NCI-H1436 treated with DMSO at 0.1 percent for 48 hours (cell line): ENCODE measurements at places on chromosomes 5 and 9.

DNA sequence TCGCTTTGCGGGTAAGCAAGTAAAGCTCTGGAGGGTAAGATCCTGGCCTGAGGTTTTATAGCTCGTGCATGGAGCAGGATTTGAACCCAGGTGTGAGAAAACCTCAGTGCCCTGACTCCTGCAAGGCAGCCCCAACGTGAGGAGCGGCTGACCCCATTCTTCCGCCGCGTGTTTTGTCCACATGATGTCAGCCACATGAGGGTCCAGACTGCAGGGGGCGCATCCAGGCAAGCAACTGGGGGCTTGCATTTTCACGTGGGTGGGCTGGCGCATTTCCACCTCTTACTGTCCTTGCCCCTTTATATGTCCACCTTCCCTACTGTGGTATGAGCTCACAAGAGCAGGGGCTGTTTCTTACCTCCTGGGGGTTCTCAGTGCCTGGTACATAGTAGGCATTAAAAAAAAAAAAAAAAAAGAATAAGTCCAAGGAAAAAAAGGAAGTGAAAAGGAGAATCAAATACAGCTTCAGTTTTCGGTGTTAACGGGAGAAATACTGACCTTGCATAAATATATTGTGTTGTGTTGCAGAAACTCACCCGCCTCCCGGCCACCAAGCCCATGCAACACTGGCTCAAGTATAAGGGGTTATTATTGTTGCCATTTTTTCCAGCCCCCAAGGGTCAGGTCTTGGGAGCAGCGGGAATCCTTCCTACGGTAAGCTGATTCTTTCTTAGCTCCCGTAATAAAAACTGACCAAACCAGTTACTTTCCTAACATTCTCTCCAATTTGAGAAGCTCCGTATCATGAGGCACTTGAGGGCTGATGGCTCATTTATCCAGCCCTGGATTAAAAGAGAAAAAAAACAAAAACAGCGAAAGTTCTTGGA lies 15.0 kb downstream of the TLX3 start:
- no peak for DNase-seq

GRCh38 chr9:121153642-121154041 lies 48.0 kb downstream of the RAB14 start:
- DNase-seq = no peak

DNA sequence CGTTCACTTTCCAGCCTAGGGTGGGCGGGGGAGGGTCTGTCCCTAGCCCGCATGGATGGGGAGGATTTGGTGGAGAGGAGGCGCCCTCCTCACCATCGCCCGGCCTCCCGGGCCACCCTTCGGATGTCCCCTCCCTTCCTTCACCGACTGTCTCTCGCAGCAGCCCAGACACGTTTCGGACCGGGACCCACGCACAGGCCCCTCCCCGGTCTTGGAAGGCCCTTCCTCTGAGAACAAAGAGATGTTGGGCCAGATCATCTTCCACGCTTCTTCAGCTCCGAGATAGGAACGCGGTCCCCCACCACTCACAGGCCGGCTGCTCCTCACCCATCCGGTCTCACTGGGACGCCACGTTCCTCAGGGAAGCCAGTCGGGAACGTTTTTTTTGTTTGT lies 640 bp upstream of the DPM2 start:
- no peak for DNase-seq

GRCh38 chr5:118653872-118654271 lies 334.5 kb downstream of the DTWD2 start:
- no peak for DNase-seq

- no peak for DNase-seq
Measured at GRCh38 chr5:127856292-127856691, 153.1 kb downstream of the CCDC192 start.

DNA sequence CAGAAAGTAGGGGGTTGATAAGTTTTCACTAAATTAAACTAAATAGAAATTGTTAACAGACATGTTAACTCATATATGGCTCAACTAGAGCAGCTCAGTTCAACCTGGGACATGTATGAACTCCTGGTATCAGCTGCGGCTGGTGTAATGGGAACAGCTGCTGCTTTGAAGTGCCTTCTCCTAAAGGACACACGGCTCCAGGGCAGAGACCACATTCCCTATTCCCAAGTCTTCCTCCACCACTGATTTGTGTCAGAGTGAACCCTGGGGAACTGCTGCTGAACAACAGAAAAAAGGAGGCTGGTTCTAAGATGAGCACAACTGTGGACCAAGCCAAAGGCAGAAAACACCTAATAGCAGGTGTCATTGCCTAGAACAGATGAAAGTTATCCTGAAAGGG lies 71.1 kb downstream of the MAPKAP1 start:
- no peak for DNase-seq

DNA sequence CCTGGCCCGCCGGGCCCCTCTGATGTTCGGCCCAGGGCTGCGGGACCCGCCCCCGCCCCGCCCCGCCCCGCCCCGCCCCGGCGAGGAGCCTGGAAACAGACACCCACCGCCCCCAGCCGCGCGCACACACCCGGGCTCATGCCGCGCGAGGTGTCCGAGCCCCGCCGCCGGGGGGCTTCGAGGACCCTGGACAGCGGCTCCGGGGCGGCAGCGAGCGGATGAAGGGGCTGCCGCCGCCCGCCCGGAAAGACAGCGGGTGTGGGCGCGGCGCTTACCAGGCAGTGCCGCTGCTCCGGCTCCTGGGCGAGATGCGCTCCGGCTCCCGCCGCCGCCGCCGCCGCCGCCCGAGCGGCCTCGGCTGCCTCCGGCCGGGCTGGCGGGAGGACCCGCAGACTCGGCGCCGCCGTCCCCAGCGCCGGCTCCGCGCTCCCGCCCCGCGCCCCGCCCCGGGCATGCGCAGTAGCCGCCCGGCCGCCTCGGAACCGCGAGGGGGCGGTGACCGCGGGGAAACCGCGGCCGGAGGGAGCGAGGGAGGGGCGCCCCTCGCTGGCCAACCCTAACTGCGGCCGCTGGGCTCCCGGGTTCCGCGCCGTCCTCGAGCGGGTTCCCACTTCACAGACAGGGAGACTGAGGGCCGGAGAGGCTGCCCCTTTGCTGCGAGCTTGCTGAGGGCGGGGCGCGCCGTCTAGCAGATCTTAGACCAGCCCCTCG lies at the start of gene GPRIN1:
GPRIN1 (minus strand) TSS at position 433 of the 711 bp plus-strand sequence. CDS start 10,322 bp downstream, outside the sequence.
- no peak for DNase-seq

- DNase-seq = no peak
Measured at GRCh38 chr5:168837852-168838251, 258.7 kb upstream of the PANK3 start.

GRCh38 chr5:14238272-14238671 lies 95.1 kb downstream of the TRIO start:
- DNase-seq = no peak

DNA sequence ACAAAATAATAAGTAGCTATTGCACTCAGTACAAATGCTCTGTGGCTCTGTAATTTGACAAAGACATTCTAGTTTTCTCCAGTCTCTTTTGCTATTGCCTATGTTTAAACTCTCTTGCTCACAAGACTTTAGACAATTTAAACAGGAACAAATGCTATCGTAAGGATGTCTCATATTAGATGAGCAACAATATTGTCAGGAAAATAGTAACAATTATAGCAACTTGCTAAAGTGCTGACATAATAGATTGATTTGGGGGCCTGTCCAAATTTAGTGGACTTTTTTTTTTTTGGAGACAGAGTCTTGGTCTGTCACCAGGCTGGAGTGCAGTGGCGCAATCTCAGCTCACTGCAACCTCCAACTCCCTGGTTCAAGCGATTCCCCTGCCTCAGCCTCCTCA lies 11.8 kb downstream of the KIF2A start:
- no peak for DNase-seq

DNA sequence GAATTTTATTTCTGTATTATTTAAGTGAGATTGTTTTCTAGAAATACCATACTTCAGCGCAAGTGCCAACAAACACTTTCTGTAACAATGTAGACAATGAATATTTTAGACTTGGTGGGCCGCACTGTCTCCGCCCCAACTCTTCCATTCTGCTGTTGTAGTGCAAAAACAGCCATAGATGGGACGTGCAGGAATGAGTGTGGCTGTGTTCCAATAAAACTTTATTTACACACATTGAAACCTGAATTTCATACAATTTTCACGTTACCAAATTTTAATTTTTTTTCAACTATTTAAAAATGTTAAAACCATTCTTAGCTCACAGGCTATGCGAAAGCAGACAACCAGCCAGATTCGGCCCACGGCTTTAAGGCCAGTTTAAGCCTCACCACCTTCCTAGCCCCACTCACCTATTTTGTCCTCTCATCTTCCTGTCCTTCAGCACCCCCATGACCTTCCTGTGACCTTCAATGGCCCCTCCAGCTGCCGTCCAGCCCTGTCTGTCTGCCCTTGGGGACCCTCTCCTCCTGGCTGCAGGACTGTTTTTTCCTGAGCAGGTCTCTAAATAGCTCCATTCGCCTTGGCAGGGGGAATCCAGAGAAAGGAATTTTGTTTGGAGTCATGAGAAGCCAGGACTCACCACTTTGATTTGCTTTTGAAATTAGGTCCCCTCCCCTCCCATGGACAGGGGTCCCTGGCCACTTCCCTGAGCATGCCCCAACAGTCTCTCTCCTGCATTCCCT lies 11.2 kb upstream of the ANXA6 start:
- no peak for DNase-seq

DNA sequence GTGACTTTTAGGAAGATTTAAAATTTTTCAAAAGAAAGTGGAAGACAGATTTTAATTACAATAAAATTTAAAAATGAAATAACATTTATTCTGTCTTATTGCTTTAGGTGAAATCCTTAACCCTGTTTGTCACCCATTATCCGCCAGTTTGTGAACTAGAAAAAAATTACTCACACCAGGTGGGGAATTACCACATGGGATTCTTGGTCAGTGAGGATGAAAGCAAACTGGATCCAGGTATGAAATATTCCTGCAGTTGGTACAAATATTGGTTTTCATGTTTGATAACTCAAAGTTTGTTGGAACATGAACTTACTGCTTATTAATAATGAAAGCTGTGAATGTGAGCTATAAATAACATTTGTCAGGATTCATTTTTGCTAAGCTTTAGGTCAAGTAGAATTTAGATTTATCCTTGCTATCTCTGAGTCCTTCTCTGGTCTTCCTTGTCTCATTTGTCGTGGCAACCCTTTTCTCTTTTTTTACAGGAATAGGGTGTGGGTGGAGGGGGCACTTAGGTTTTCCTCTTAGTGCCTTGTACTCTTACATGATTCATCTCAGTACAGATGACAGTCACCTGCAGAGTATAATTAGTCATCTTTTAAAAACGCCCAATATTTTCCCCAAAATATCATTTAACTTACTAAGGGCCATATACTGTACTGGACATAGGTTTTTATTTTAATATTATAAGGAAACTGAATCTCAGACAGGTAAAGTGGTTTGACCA lies 95.3 kb upstream of the RASGRF2 start:
- DNase-seq = no peak

- no peak for DNase-seq
Measured at GRCh38 chr5:94791829-94792228, 173.4 kb downstream of the SLF1 start.

- DNase-seq = no peak
Measured at GRCh38 chr9:107489144-107489673, 360 bp downstream of the KLF4 start.

DNA sequence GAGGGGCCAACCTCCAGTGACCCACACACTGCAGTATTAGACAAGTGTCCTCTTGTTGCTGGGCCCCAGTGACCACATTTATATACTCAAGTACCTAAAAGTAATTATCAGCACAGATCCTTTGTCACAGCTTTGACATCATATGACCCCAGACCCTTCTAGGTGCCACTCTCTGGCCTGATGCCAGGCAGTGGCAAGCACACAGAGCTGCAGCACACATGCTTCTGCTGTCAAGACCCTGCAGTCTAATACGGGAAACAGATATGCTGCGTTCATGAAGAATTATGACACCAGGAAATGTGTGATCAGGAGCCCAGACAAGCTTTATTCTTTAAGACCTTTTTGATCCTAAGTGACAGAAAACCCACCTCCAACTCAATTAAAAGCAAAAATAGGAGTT lies 63.8 kb upstream of the AFAP1L1 start:
- DNase-seq = no peak

DNA sequence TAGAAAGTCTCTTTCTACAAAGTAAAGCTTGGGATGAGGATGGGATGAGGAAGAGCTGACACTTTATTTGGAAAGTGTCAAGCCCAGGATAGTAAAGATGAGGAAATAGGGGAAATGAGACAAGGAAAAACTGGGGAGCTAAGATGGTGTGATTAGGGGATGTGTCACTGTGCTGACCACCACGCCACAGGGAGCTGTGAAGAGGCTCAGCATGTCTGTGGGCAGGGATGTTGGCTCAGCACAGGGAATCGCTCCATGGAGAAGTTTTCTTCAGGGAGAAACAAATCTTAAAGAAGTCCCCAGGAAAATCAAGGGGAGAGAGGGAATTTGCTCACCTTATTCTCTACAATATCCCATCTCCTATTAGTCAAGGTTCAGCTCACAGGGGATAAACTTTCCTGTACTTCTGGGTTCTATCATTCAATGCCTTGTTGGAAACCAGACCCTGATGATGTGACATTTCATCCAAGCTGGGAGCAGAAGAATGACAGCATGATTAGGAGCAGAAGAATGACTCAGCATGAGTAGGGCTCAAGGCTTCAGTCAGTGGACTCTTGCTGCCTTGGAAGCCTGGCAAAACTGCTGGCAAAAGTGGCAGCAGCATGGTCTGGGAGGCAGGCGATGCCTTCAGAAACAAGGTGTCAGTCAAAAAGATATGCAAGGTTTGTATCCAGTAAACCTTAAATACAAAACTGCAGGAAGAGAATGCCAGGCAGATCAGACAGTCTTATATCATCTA lies 4.9 kb downstream of the HSPB3 start:
- no peak for DNase-seq

DNA sequence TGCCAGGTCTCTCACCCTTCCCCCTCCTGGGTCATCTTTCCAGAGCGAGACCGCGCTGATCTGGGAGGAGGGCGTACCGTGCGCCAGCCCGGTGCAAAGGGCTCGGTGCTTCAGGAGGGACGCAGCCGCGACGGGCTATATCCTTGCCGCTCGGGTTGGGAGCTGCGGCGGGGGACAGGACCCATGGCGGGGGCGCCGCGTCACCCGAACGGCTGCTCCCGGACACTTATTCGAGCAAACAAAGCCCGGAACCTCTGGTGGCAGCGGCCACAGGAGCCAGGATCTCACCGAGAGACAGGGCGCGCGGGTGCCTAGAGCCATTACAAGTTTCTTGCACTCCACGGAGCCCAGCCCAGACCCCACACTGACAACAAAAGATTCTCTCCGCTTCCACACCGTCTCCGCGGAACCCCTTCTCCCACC lies 1.3 kb downstream of the SEMA6A start:
- no peak for DNase-seq
